Amniotic stem cell (primary cell): ENCODE measurements at places on chromosomes 1 and 21.

GRCh38 chr1:216682752-216683151 is 40.5 kb downstream of the ESRRG start:
- no peak for DNase-seq

DNA sequence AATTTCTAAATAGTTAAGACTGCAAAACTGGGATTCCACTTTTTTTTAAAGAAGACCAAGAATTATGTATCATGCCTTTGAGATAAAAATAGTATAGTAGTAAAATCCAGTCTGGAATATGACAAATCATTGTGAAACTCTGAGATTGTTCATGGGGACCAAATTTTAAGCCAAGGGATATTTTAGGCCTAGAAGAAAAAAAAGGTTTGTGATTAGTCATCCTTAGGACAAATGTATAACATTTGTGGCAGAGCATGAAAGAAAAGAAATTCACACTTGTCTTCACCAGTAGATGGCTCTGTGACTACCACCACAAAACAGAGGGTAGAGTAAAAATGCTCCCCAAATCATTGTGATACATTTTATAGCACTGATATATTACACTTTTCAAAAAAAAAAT is 226.1 kb downstream of the KCTD3 start:
- DNase-seq = peak; percentile 80

DNA sequence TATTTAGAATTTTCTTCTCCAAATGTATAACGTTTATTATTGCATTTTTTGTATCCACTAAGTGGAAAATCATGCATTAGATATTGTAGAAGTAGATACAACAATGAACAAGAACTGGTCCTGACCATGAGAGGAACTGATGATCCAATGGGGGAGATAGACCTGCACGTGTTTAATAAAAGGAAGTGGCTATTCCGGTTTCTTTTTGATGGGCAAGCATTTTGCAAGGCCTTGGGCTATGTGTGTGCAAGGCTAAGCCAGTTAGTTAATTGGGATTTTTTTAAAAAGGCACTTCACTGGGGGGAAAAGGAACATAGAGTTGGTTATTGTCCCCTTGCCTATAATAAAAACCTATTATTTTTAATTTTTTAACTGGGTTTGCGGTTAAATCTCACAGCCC is 961 bp upstream of the VCAM1 start:
- DNase-seq = no peak

- no peak for DNase-seq
Measured at GRCh38 chr1:33572387-33572786, 99.9 kb downstream of the ZSCAN20 start.

GRCh38 chr1:8816831-8817411 is 519 bp downstream of the RERE start:
- DNase-seq = no peak

DNA sequence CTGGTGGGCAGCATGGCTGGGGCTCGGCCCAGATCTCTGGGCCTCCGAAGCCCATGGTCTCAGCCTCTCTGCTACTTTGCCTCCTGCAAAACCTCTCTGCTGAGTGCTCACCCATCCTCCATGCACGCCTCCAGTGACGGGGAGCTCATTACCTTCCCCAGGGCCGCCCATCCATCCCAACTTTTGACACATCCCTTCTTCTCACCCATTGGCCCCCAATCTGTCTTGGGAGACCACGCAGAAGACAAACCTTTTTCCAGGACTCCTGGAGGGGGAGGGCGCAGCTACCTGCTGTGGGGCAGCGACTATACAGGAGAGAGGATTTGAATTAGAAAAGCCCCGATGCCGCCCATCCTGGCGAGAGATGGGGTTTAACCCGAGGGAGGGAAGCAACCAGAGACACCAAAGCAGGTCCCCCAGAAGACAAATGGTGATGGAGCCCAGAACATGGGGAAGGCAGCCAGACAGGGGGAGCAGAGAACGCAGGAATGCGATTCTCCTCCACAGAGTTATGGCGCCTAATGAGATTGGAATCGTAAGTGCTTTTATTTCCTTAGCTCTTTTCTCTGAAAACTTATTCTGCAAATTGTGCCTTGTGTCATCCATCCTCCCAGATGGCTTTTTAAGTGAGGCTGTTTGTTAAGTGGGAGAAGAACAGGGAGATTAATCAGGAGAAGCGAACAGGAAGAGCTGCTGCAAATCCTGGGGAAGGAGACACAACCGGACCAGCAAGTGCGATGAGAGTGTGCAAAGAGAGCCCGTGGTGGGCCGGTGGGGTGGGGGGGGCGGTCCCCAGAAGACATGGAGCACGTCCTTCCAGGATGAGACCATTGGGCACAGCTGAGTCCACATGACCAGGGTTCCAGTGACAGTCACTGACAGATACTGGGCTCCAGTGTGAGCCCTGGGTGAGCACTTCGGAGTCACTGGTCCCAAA is 623.5 kb downstream of the MATN1 start:
- no peak for DNase-seq

- no peak for DNase-seq
Measured at GRCh38 chr1:183824291-183824690, 19.4 kb downstream of the RGL1 start.

- DNase-seq = no peak
Measured at GRCh38 chr1:74341702-74342339, 106.6 kb downstream of the TNNI3K start.

GRCh38 chr1:10007169-10007568 is 10.1 kb downstream of the RBP7 start:
- no peak for DNase-seq

DNA sequence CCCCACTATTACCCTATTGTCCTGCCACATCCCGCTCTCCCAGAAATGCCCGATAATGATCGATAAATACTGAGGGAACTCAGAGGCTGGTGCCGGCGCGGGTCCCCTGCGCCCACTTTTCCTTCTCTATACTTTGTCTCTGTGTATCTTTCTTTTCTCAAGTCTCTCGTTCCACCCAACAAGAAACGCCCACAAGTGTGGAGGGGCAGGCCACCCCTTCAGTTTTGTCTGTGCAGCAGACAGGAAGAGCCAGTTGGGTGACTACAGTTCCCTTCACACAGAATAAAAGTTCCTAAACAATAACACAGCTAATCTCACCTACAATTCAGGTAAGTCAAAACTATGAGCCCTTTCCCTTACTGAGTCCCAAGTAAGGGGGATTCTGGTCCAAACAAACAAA is 423.7 kb downstream of the SMYD3 start:
- DNase-seq = no peak

DNA sequence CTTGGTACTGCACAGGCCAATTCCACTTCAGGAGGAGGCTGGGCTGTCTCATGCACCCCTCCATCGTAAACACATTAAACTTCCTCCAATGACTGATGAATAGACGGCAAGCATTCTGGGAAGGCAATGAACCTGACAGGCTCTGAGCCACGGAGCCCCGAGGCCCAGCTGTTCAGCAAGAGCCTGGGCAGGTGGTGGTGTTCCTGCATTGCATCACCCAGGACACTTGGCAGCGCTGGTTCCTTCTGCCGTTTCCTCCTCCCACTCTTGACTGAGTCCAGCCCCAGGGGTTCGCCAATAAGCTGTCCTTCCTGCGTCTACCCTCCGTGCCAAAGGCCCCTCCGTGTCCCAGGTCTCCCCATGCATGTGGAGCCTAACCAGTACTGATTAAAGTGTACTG is 109.8 kb downstream of the JAK1 start:
- no peak for DNase-seq

DNA sequence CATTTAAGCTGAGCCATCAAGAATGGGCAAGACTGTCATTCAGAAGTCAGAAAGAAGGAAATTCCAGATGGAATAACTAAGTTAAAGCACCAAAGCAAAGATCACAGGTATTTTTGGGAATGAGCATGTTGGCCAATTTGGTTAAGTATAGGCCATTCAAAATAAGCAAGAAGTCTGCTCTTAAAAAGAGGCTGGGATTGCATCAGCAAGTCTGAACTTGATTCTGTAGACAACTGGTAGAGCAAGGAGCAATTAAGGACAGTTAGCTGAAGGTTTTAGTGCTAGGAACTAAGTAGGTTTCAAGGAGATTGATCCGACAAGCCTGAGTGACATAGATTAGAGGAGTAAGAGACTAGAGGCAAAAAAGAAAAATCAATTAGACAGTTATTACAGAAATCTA is 8.4 kb downstream of the ANKRD45 start:
- no peak for DNase-seq

- DNase-seq = no peak
Measured at GRCh38 chr1:203283597-203283996, 21.7 kb upstream of the BTG2 start.

DNA sequence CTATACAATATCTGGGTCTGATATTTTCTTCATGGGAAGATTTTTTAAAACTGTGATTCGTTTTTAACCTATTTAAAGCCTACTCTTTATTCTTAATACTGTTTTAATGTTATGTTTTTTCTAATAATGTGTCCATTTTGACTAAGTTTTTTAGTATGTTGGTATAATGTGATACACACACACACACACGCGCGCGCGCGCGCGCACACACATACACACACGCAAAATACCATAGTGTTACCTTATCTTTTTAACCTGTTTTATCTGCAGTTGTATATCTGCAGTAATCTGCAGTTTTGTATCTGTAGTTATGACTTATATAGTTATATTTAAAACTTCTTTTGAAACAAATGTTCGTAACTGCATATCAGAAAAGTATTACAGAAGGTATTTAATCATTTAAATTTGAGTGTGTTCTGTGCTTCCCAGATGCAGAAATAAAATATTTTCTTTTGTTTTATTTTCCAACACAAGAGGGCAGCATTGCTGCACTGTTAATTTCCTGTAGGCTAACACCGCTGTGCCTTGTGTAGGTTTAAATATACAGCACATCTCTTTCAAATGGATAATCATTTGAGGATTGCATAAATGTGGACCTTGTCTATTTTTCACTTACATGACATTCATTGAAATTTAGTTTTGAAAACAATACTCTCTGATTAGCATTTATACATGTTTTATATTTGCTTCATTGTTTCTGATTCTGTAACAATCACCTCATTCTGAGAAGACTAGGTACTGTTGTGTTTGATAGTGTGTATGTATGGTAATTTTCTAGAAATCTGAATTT is 166.1 kb downstream of the PDE4B start:
- no peak for DNase-seq

GRCh38 chr1:1291023-1291528 is 10.8 kb downstream of the SCNN1D start:
- DNase-seq = no peak

GRCh38 chr1:27544834-27545233 is 54.9 kb upstream of the WASF2 start:
- DNase-seq = no peak

DNA sequence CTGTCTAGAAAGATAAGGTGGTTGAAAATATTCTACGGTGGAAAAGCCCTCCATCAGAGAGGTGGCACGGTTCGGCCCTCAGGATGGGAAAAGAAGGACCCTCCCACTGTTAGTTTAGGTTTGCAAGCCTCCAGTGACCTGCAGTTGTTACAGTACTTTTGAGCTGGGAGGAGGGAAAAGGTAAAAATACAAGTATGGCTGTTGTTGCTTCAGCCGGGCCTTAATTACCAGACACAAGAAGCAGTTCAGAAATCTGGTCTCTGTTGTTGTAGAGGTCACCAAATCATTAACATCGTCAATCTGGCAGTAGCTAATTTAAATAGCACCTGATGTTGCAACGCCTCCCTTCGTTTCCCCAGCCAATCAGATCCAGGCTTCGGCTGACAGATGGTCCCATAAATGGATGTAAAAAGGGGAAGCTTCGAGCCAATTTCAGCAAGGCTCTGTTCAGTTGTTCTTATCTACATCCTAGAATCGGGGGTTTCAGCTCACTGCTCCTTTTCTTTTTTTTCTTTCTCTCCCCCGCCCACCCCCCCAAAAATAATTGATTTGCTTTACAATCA is at the start of gene ELAVL4:
TSS of gene ELAVL4 (plus strand) at position 424 of the 563 bp plus-strand sequence. CDS start 270 bp downstream, outside the sequence.
- no peak for DNase-seq

- no peak for DNase-seq
Measured at GRCh38 chr21:22363504-22363903, 1365.3 kb downstream of the NCAM2 start.

- no peak for DNase-seq
Measured at GRCh38 chr1:114428083-114428754, 82.8 kb downstream of the TRIM33 start.

GRCh38 chr1:224223819-224224714 is 41.0 kb downstream of the DEGS1 start:
- DNase-seq = no peak

DNA sequence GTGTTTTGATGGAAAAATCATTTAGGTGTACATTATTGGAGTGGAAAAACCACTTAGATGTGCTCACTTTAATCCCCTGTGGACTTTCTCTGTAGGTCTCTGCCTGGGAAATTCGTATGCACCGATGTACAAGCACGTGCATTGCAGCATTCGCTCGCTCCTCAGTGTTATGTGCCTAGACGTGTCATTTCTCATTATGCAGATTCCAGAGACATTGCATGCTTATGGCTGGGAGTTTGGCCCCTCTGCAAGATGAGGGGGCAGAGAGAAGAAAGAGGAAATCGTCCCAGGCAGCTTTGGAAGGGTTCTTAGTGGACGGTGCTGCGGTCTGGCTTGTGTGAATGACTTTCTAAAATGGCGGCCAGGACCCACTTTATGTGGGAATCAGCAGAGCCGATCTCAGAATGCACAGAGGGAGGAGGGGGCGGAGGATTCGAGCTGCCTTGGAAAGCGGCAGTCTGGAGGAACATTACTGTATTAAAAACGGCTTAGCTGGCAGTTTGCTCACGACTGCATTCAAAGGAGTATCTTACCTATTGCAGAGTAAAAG is 2.3 kb downstream of the SPEN start:
- DNase-seq = no peak

DNA sequence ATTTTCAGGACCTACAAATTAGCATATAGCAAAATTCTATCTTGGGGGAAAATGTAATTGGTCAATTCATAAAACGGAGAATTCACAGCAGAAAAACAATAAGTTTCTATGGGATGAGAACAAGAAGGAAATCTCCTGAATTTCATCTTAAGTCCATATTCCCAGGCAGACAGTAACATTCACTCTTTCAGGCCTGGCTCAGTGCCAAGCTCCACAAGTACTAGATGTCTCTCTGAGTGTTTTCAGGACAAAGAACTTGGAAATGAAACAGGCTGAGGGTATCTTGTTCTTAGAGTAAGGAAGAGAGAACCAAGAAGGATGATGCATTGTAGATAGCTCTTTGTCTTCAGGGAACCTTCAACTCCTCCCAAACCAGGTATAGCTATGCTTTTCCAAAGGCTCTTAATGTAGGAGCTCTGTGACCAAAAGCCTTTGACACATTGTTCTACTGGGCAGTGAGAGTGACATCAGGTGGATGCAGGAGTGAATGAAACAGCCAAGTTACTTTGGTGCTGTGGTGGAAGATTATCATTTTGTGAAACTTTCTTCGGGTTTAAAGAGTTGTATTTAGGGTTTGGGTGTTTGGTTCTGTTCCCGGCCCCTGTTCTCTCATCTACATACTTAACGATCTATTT is 298.3 kb downstream of the GPATCH2 start:
- DNase-seq = no peak

GRCh38 chr1:185917646-185918045 is 183.5 kb downstream of the HMCN1 start:
- no peak for DNase-seq

- no peak for DNase-seq
Measured at GRCh38 chr1:53549781-53550180, 90.6 kb downstream of the DMRTB1 start.

- DNase-seq = no peak
Measured at GRCh38 chr1:89671775-89672488, 39.0 kb downstream of the LRRC8C start.
